ENCODE measurements at places on chromosomes 5 and 9.

- DNase-seq: no peak
These were observed 8.3 kb downstream of the PAX5 start for GRCh38 chr9:37025823-37026112.

- DNase-seq: no peak
These were observed 184.8 kb downstream of the MLLT3 start for GRCh38 chr9:20437476-20437875.

DNA sequence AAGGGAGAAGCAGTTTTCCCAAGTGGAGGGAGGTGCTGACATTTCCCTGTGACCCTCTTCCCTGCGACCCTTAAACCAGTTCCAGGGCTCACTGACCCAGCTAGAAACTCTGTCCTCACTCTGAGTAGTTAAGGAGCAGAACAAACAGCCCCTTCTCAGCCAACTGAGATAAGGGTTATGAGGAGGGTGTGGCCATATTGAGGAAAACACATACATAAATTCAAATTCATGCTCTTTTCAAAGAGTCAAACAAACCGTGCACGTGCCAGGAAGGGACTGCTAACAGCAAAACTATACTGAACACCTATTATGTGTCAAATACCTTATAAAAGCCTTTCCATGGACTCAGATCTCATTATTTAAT, 4.9 kb upstream of the AKNA start:
- DNase-seq: no peak

DNA sequence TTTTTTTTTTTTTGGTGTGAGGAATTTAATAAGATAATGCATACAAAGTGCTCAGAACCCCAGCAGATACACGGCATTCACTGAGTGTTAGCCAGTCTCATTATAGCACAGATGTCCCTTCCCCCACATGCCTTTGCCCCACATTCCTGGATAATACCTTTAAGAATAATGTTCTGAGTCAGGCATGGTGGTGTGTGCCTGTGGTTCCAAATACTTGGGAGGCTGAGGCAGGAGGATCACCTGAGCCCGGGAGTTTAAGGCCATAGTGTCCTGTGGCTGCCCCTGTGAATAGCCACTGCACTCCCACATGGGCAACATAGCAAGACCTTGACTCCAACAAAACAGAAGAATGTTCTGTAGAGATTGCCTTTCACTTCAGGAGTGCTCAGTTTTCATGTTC, 24.2 kb upstream of the ANKRD18A start:
- DNase-seq: no peak

- DNase-seq: no peak
These were observed 44.2 kb downstream of the NIPSNAP3B start for GRCh38 chr9:104808035-104808614.

DNA sequence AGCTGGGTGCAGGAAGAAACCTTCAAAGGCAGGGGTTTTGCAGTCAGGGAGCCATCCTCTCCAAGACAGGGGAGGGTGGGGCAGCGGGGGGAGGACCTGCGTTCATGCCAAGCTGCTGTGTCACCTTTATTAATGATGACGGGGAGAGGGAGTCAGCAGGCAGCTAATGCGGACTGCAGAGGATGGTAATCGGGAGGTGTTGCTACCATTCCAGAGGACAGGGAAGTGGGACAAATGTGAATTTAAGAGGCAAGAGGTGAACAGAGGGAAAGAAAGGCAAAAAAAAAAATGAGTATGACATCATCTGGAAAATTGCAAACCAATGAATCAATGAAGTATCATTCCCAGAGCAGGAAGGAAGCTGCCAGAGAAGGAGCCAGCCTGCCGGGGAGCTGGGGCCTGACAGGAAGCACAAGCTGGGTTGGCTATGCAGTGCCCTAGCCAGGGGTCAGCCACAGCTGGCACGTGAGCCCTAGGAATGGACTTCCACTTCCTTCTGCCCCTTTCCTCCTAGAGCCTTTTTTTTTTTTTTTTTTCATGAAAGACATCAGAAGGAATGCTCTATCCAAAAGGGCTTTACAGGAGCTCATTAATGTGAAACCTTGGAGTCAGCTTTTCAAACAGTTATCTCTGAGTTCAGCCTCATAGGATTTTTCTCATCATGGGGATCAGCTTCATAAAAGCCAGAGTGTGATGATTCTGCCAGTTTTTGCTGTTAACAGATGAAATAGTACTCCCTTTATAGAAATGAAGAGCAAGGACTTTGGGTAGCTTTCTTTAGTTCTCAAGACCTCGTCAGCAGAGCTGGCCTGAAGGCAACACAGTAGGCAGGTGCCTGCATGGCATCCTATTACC, 9.2 kb downstream of the INSYN2B start:
- DNase-seq: no peak

DNA sequence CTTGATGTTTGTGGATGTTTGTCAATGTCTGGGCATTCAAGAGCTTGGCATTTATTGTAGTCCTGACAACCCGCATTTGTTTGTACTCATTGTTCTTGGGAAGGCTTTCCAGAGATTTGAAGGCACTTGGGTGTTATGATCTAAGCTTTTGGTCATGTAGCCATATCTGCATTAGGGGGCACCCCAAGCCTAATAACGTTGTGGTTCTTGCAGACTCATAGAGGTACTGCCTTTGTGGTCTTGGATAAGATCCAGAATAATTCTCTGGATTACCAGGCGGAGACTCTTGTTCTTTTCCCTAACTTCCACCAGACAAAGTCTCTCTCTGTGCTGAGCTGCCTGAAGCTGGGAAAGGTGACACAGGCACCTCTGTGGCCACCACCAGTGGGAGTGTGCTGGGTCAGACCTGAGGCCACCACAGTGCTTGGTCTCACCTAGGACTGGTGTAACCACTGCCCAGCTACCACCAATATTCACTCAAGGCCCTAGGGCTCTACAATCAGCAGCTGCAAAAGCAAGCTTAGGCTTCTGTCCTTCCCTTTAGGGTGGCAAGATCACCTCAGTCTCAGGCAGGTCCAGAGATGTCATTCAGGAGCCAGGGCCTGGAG, 144.4 kb upstream of the TAS2R1 start:
- no peak for DNase-seq

DNA sequence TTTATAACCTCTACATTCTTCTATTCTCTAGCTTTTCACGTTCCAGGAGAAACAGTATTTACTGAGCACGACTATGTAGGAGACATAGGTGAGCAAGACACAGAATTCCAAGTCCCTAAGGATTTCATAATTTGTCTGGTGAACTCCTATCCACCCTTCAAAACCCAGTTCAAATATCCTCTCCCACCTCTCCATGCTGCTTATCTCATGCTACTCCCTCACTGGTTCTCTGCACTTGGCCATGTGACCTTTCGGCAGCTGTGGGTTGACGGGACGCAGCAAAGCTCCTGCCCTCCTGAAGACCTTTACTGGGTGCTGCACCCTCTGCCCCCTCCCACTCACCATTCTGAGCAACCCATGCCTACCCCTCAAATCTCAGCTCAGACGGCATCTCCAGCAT, 173.2 kb downstream of the RGS3 start:
- DNase-seq: no peak

GRCh38 chr9:93452710-93453046, 703 bp downstream of the FAM120AOS start:
- DNase-seq: no peak

- no peak for DNase-seq
These were observed 119.4 kb downstream of the MPDZ start for GRCh38 chr9:13160051-13160450.

DNA sequence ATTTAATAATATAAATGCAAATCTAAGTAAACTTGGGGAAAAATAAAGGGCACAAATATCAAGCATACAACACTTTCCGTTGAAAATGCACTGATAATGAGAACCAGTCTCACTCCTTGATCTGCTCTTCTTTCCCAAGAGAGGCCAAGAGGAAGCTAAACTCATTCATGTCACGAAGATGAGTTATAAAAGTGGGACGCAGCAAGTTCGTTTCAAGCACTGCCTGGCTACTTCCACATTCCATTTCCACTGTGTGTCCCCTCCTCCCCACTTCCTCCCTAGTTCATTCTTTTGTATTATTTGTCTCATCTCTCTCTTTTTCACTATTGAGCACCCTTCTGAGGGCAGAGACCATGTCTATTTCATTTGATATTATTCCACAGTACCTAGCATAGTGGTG, 158.1 kb downstream of the SLC24A2 start:
- no peak for DNase-seq

DNA sequence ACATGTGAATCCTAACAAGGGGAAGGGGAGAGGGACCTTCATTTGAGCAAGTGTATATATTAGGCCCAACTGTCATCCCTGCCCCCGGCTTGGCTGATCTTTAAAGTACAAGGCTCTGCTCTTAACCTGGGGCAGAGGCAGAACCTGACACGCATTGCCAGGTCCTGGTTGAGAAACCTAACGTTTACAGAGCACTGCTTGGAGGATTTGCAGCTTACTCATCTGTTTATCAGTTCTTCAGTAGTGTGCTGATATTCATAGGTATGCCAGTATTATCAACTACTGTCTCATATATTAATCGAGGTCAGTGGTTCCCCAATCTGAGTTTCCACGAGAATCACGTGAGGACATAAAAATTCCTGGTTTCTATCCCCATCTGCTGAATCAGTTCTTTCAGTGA, 50.4 kb downstream of the ACO1 start:
- DNase-seq: no peak

DNA sequence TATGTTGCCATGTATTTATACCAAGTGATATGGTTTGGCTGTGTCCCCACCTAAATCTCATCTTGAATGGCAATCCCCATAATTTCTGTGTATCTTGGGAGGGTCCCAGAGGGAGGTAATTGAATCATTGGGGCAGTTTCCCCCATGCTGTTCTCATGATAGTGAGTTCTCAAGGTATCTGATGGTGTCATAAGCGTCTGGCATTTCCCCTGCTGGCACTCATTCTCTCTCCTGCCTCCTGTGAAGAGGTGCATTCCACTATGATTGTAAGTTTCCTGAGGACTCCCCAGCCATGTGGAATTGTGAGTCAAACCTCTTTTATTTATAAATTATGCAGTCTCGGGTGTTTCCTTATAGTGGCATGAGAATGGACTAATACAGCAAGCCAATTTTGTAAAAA, 140.8 kb upstream of the ADAMTSL1 start:
- no peak for DNase-seq

DNA sequence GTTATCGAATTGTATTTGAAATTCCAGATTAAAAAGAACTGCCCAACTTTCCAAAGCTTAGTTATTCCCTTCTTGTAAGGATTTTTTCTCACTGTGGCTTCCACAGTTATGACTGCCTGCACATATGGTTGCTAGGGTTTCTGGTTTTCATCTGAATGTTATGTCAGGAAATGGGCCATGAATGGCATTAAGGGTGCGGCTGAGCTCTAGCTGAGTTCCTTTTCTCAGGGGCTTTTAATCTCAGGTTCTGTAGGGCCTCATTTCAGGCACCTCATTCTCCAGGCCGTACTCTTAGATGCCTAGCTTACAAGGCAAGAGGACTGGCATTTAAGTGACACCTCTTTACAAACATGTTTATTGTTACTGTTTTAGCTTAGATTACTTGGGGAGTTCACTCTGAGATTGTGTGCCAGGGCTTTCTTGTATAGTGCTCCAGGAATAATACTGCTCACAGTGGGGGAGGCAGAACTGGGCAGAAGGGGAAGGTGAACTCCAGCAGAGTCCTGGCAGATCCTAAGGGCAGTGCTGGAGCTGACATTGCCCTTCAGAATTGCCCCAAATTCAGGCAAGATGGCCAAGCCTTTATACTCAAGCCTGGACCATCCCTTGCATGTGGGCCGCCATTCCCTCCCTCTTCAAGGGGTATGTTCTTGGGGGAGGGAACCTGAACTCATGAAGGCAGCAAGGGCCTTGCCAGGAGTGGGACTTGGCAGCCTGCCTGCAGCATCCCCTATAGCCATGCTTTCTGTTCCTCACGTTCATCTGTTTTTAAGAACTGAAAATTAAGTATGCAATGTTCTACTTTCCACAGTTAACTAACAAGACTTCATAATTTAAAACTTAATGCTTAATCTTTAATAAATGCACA, 111.5 kb downstream of the KDM4C start:
- no peak for DNase-seq

DNA sequence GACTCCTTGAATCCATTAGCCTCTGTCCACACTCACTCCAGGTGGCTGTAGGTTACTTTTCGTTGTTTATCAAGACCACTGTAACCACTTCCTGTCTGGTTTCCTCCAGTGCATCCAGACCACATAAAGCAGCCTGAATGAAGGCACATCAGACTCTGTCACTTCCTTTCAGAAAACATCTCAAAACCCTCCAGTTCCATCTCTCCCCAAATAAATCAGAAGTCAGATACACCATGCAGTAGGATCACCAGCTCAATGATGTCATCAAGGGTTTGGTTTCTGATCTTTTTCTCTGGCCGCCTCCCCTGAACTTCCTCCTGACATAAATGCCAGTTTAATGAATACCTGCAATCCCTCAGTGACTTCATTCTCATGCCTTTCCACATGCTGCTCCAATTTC, 161.2 kb downstream of the ZNF462 start:
- no peak for DNase-seq

DNA sequence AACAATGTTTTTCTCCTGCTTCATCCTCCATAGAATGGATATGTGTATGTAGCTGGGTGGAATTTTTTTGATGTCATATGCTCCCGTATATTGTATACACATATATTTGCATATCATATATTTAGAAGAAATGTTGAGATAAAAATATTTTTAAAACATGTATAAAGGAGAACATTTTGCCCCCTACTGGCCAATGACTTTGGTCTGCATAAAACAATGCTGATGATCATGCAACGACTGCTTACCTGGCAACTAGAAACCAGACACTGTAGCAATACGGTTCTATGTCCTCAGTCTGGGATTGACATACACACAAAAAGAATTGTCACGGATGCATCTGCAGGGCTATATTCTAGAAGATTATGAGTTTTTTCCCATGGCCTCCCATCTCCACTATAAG, 503.6 kb downstream of the ELAVL2 start:
- DNase-seq: no peak

- no peak for DNase-seq
These were observed 11.9 kb downstream of the LAMC3 start for GRCh38 chr9:131020862-131021261.

GRCh38 chr5:79602889-79603288, 9.4 kb upstream of the TENT2 start:
- no peak for DNase-seq

GRCh38 chr9:109273869-109274268, 47.0 kb downstream of the EPB41L4B start:
- DNase-seq: no peak

GRCh38 chr5:152107220-152107619, 182.6 kb upstream of the GLRA1 start:
- no peak for DNase-seq

- no peak for DNase-seq
These were observed 116.6 kb downstream of the PCSK1 start for GRCh38 chr5:96316487-96316886.

DNA sequence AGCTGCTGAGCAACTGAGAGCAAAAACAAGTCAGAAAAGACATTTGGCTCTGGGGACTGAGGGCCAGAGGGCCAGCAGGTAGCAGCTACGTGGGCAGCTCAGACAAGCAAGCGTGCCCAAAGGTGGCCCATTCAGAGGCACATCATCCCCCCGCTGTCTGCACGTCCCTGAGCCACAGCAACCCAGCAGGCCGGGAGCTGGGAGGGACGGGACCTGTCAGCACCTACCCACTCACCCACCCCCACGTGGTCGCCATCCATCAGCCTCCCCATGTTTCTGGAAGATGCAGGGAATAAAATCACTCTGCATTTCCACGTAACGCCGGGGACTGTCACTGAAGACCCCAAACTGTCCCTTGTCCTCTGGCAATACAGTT, 167.8 kb downstream of the COL23A1 start:
- no peak for DNase-seq
